ENCODE measurements at places on chromosomes 4 and X. TPM values are rescaled to one million over a fixed set of nuclear protein-coding genes. Genes with fewer than 3 reads are reported as not detected.

Gene HEPH
- not detected for total RNA-seq

Gene TMEM144
- 0.07 TPM for total RNA-seq

- DNase-seq: no peak
These were observed 19.4 kb downstream of the SEPTIN11 start for GRCh38 chr4:76968937-76969336.

DNA sequence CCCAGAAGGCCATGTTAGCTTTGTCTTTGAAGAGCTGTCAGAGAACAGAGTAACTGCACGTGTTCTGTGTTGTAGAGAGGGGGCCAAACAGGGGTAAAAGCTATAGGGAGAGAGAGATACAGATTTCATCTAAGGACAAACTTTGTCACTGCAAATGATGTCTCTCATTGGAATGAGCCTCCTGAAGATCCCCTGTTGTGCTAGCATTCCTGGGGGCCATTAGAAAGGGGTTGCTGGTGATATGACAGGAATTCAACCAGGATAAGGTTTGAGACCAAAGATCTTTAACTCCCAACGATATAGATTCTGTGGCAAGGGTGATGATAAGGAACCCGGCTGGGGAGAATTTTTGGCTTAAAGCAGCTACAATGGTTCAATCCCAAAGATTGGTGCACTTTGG is 16.8 kb downstream of the MID1 start:
- DNase-seq: no peak

Gene PDZD4
- total RNA-seq: not detected

DNA sequence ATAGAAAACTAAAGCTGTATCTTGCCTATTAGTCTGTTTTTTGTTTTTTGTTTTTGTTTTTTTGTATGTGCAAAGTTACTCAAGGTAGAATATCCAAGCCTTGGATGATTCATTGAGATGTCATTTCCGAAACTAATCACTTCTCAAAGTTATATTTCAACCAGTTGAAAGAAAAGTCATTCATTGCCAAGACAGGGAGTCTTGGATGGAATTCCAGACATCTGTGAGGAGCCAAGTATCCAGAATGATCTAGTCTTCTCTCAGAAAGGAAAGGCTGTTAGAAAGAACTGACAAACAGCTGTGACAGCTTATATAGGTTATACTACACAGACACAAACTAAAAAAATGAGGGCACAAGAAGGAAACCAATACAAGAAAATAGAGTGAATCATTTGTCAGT is 141.1 kb upstream of the NDST3 start:
- no peak for DNase-seq
